ENCODE measurements at places on chromosomes 11 and 22. TPM values are rescaled to one million over a fixed set of nuclear protein-coding genes. Genes with fewer than 3 reads are reported as not detected.

C11orf21 gene
- total RNA-seq = not detected

BTG4 gene
- not detected for total RNA-seq

OR52A1 gene
- not detected for total RNA-seq

SSTR3 gene
- total RNA-seq = not detected

HIKESHI gene
- total RNA-seq = 62.8 TPM

NARS2 gene
- 27.7 TPM for total RNA-seq

PAAF1 gene
- 19.6 TPM for total RNA-seq

MS4A8 gene
- not detected for total RNA-seq
